Fibroblast of the conjunctiva (primary cell): ENCODE measurements at places on chromosomes 13 and 19.

- no peak for DNase-seq
Measured at GRCh38 chr19:10069046-10069445, 17.1 kb upstream of the SHFL start.

DNA sequence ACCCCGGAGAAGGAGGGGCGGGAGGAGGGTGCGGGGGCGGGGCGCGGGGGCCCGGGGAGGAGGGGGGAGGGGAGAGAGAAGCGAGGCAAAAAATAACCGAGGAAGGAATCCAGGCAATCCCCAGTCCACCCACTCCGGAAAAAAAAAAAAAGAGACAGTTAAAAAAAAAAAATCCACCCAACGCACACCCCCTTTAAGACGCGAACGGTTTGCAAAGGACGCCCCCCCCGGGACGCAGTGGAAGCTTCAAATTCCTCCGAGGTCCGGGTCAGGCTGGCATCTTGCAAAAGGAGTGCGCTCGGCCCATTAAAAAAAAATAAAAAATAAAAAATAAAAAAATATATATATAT is at the start of gene CACNA1A:
Gene CACNA1A (minus strand): TSS at position 9 of the 350 bp plus-strand sequence. CDS start 255 bp downstream, outside the sequence.
- DNase-seq = no peak

GRCh38 chr13:43095771-43096719 is 72.7 kb downstream of the DNAJC15 start:
- DNase-seq = peak; percentile 32

DNA sequence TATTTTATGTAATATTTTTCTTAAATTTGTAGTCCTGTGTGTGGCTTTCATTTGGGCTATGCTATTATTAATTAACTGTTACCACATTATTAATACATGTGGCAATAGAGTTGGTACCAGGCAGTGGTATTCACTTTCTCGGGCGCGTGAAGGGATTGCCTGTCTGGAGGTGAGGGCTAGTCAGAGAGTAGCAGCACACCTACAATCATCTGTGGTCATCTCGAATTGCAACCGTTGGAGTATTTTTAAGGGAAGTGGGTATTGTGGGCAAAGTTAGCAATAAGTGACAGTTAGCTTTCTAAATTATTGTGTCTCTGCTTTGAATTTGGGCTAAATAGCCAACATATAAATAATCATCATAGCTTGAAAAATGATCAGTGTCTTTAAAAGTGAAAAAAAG is 20.0 kb upstream of the GPR18 start:
- DNase-seq = no peak

GRCh38 chr13:78679329-78679728 is 20.4 kb upstream of the OBI1 start:
- DNase-seq = no peak

DNA sequence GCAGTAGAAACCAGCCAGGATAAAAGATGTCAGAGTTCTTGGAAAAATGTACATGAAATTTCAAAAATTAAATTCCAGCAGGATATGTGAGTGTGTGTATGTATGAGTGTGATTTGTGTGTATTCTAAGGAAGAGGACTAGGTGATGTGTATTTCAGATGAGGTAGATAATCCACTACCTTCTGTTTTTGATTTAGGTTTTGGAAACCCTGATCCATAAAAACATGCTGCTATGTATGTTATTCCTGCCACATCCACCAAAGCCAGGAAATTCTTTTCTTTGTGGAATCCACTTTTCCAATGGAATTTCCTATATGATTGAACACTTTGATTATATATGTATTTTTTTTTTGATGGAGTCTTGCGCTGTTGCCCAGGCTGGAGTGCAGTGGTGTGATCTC is 276.9 kb downstream of the UQCRFS1 start:
- no peak for DNase-seq

DNA sequence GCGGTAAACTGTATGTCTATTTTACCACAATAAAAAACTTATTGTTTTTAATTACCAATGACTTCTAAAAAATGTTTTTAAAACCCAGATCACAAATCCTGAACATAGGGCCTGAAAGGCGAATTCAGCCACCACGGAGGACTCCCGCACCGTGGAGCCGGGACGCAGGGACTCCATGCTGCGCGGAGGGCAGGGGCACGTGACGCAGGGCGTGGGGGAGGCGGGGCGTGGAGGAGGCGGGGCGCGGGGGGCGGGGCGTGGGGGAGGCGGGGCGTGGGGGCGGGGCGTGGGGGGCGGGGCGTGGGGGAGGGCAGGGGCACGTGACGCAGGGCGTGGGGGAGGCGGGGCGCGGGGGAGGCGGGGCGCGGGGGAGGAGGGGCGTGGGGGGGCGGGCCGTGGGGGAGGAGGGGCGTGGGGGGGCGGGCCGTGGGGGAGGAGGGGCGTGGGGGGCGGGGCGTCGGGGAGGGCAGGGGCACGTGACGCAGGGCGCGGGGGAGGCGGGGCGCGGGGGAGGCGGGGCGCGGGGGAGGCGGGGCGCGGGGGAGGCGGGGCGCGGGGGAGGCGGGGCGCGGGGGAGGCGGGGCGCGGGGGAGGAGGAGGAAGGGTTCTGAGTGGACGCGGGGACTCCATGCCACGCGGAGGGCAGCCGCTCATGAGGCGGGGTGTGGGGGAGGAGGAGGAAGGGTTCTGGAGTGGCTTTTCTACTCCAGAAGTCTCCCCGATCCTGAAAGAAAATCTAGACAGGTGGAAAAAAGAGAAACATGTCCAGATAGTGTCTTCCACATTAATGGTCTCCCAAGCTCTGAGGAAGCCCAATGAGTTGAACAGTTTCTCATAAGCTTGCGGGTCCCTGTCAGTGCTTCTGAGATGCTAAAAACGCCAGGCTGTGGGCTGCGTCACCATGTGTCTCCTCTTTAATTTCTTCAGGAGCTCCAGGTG is 4.4 kb upstream of the PROZ start:
- DNase-seq = peak; percentile 33

DNA sequence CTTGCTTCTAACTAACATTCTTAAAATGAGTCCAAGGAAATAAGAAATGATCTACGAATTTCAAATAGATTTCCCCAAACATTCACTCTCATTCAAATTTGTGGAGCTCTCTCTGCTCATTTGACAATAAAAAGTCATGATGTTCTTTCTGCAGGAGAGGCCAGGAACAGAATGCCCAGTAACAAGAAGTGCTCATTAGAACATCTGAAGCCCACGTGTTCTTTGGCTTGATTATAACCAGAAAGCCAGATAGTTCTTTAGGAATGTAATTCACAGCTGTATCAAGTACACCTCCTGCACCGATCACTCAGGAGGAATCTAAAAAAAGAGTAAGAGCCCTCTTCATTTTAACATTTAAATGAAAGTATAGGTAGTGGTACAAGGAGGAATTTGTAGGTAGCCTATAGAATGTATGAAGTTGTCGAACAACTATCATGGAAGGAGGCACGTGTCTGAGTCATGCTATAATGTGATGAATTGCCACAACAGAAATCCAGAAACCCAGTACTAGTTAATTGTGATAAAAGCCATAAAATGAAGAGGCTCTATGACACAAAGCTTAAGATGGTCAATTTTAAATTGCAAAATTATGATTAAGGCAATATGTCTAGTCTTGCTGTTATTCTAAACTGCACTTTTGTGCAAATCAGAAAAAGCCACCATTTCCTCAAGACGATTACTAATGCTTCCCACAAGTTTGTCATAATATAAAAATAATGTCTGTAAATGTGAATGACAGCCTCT is 12.8 kb downstream of the MEDAG start:
- no peak for DNase-seq

- no peak for DNase-seq
Measured at GRCh38 chr19:36051236-36051635, 2.8 kb downstream of the THAP8 start.

DNA sequence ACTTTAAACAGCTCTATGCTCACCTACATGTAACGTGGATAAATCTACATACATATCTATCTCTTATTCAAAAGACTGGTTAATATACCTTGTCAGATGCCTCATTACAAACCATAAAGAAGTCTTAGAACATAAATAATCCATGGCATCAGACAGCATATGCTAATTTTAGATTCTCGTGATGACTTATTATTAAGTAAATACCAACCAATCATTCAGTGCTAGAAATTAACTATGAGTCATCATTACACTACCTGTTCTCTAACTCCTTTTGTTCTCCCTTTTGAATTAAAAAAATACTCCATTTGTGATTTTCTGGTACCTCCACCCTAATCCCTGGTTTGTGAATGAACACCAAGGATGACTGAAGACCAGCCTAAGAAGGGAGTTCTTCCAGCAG is 754.3 kb upstream of the ARGLU1 start:
- DNase-seq = no peak

GRCh38 chr19:18204394-18205199 is 755 bp upstream of the RAB3A start:
- no peak for DNase-seq

GRCh38 chr19:19466201-19466600 is 49.1 kb downstream of the TSSK6 start:
- no peak for DNase-seq

DNA sequence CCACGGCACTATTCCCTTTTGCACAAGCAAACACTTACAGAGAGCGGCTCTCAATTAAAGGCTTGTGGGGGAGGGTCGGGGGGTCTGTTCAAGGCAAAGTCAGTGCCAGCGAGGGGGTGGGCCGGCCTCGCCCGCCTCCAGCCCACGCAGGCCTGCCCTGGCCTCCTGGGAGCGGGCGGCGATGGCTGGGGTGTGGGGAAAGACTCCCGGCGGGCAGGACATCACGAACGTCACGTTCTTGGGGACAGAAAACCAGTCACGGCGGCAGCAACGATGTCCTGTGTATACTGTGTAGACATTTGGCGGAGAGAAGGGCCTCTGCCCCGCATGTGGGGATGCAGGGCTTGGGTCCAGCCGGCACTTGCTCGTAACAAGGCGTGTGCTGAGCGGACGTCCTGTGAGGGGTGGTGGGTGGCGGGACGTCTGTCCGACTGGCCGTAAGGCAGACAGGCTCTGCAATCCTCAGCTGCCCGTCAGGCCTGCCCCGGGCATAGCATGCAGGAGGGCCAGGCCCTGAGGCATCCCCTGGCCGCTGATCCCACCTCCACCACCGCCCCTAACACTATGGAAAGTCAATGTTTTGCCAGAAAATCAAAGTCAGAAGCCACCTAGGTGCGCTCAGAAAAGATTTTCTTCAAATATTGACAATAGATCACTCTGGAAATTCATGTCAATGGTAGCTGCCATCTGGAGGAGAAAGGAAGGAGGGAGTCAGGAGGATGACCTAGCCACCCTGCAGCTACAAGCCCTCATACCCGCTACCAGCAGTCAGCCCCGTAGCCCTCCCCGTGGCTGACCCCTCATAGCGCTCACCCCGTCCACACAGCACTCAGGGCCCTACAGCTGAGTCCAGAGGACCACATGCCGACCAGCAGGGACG is 5.8 kb upstream of the EPHX3 start:
- DNase-seq = no peak

- no peak for DNase-seq
Measured at GRCh38 chr13:78593652-78594455, 9.5 kb downstream of the POU4F1 start.

DNA sequence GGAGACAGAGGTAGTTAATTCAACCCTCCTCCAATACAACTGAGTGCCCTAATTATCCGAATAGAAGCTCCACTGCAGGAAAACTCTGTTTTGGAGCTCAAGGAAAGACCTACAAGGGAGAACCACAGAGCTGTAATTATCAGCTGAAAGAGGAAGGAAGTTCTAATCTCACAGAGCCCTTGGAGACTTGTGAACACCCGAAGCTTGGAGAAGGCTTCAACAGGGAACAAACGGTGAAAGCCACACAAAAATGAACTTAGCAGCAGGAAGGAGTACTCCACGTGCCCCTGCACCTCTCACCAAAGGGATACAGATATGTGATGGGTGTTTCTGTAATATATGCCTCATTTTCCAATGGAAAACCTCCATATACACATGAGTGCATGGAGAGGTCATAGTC is 61.1 kb downstream of the IRS2 start:
- DNase-seq = no peak

DNA sequence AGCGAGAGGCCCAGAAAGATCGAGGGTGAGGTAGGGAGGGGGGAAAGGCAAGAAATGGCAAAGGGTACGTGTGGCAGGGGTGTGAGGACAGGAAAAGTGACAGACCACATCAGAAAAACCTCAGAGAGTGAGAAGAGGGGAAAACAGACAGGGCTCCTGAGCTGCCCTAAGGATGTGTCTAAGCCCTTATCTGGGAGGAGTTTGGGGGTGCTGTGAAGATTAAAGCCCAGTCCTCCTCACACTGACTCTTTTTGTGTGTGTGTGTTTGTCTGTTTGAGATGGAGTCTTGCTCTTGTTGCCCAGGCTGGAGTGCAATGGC is 703 bp upstream of the PTH2 start:
- DNase-seq = no peak

GRCh38 chr13:98284679-98285078 is 107.6 kb upstream of the RNF113B start:
- no peak for DNase-seq

GRCh38 chr13:98349731-98350305 is 172.7 kb upstream of the RNF113B start:
- no peak for DNase-seq

DNA sequence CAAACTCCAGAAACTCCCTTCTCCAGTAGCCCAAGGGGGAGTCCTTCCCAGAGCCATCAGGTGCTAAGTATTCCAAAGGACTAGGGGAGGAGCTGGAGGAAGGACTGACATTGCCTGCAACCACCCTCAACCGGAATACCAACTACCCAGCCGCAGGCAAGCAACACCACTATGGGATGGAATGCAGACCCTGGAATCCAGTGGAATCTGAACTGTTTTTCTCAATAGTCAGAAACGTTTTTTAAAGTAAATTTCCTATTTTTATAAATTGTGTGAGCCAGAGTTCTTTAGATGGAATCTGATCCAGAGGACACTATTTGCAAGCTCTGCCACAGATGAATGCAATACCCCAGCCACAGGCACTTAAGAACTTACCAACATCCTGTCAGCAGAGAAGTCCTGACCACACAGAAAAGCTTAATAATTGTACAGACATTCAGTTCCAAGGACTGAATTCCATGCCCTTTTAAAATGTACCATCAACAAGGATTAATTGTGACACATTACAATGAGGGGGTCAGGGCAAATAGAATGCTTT is 92.1 kb downstream of the USP12 start:
- DNase-seq = no peak

- no peak for DNase-seq
Measured at GRCh38 chr13:77737583-77738200, 40.2 kb downstream of the SLAIN1 start.

DNA sequence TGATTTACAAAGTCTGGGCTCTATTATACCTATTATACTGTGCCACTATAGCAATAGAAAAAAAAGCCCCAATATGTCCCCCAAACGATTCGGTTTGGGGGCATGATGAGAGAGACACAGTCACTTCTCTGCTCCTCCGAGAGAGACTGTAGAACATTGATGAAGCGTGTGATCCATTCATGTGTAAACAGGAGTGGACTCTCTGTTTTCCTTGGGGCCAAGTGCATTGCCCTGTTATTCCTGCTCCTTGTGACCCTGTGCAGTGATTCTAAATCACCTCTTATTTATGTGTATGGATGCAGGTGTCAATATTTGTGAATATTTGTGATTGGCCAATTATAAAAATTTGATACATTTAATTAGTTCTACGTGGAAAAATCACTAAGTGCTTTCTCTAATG is 17.0 kb downstream of the F10 start:
- DNase-seq = no peak

GRCh38 chr13:28166257-28166656 is 27.9 kb downstream of the PAN3 start:
- DNase-seq = no peak
